ENCODE measurements at places on chromosomes 1 and 21.

GRCh38 chr1:71074681-71075080 lies 6.2 kb downstream of the ZRANB2 start:
- DNase-seq = no peak

GRCh38 chr1:74767490-74767889 lies 34.5 kb downstream of the TYW3 start:
- no peak for DNase-seq

- no peak for DNase-seq
Observed at GRCh38 chr1:170521818-170522217, 10.1 kb upstream of the GORAB start.

DNA sequence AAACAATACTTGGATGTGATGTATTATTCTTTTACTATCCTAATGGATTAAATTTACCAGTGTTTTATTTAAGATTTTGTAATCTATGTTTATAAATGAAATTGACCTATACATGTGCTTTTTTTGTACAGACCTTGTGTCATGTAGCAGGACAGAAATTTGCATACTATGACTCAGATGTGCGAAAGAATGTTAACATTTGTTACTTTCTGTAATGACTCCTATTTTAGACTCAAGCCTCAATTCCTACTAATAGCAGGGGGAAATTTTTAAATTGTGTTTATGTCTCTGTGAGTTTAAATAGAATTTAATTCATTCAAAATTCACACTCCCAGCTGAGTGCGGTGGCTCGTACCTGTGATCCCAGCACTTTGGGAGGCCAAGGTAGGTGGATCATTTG lies 21.8 kb upstream of the RIMKLA start:
- DNase-seq = no peak

DNA sequence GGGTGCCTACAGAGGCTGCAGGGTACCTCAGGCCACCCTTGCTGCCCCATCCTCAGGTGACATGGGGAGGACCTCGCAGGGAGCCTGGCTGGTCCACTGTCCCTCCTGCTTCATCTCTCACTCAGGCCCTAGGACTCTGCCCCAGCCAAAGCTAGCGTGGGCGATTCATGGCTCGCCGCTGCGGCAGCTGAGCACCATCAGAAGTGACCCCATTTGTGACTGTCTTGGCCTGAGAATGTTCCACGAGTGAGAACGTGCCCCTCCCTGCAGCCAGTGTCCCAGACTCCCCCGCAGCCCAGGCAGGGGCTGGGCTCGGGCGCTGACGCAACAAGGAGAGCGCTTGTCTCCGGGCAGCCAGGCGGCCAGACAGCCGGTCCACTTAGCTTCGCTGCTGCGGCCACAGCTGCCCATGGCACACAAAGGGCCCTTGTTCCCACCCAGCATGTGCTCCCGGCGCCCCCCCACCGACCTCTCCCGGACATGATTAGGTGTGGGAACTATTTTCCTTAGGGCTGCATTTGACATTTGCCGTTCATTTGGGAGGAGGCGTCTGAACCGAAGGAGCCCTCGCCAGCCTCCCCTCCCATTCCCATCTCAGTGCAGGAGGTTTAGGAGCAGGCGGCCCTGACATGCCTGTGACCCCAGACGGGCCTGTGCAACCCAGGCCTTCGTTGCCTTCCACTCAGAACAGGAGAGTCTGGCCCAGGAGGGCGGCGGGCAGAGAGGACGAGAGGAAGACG lies 19.3 kb upstream of the POFUT2 start:
- no peak for DNase-seq

- DNase-seq = no peak
Observed at GRCh38 chr21:41242238-41242829, 74.3 kb upstream of the FAM3B start.

DNA sequence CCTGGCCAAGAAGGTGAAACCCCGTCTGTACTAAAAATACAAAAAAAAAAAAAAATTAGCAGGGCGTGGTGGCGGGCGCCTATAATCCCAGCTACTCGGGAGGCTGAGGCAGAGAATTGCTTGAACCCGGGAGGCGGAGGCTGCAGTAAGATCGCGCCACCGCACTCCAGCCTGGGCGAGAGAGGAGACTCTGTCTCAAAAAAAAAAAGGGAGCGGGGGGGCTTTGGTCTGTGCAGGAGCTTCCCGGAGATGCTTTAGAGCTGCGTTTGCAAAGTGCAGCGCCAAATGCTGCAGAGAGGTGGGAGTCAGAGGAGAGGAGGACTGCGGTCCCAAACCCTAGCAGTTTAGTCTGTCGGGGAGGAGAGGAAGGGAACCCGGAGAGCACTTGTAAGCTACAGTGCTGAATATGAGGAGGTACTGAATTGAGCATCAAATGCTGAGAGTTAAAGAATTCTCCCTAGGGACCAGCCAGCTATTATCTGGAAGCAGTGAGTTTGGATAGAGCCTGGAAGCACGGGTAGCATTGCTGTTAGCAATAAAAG lies 569 bp downstream of the FALEC start:
- DNase-seq = no peak

DNA sequence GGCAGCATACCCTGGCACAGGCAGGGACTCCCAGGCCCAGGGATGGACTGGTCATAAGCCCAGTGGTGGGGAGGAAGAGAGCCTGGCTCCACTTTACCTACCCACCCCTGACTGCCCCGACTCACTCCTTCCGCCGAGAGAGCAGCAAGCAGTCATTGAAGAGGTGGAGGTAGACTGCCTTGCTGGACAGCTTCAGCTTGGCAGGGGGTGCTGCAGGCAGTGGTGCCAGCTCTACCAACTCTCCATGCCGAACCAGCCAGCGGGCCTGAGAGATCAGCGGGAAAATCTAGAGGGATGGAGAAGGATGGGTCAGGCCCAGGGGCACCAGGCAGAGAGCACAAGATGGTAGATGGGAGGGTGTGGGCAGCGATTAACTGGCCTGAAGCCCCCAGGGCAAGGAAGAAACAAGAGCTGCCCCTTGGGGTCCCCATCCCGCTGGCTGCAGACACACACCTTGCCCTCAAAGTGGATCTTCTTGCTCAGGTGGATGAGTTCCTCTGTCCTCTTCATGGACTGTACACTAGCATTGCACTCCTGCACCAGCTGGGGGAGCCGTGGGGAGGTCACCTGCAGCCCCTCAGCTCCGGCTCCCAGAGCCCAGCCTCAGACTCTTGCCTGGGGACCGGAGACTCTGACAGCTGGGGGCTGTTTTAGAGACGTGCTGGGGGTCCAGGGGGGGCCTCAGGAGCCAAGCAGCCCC lies 7.7 kb downstream of the ARHGEF19 start:
- DNase-seq = peak; percentile 24

- no peak for DNase-seq
Observed at GRCh38 chr1:110291241-110292030, 47.7 kb upstream of the RBM15 start.

- no peak for DNase-seq
Observed at GRCh38 chr1:228228601-228229074, 20.8 kb downstream of the OBSCN start.

DNA sequence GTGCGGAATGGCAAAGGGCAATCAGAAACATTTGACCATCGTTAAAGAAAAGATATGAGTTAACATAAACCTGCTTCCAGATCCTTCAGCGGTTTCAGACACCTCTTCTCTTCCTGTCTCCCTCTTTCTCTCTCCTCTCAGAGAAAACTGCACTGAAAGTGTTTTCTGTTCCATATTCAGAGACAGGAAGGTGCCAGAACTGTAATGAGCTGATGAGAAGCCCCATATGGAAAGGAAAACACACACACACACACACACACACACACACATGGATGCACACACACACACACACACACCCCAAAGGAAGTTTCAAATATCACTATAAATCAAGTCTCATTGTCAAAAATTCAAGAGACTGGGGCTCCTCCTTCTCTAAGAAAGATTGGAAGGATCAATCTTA lies 515.5 kb downstream of the NUF2 start:
- no peak for DNase-seq

GRCh38 chr1:48198970-48199369 lies 23.5 kb upstream of the SLC5A9 start:
- no peak for DNase-seq

- no peak for DNase-seq
Observed at GRCh38 chr1:231583376-231583775, 43.2 kb upstream of the DISC1 start.

DNA sequence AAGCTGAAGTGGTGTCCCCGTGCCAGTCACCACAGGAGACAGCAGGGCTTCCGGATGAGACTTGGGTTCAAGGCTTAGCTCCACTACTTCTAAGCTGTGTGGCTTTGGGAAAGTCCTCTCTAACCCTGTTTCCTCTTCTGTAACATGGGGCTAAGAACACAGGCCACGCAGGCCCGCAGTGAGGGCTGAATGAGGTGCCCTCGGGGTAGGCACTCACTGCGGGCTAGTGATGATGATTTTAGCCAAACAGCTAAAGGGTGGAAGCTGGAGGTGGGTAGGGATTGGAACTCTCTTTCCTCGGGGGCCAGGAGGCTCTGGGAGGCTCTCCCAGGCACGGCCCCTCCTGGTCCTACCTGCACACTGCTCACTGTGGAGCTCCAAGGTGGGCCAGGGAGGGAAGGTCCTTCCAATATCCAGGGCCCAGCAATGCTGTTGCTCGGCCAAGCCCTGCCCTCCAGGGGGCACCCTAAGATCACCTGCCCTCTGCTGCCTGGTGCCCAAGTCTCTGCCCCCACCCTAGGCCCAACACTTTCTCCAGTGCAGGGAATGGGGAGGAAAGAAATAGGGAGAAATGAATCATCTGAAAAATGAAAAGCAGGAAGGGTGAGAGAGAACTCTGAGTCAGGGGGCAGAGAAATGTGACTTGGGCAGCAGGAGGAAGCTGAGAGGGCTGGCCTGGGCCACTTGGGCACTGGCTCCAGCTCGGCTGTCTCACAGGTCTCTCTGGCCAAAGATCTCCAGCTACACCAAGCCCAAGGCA lies 19.2 kb upstream of the EVA1B start:
- peak; percentile 53 for DNase-seq

GRCh38 chr21:42150474-42151085 lies 68.4 kb upstream of the ABCG1 start:
- DNase-seq = no peak

- DNase-seq = no peak
Observed at GRCh38 chr1:200226268-200226968, 183.4 kb downstream of the ZNF281 start.

GRCh38 chr21:27060190-27060589 lies 93.3 kb upstream of the ADAMTS5 start:
- DNase-seq = no peak

DNA sequence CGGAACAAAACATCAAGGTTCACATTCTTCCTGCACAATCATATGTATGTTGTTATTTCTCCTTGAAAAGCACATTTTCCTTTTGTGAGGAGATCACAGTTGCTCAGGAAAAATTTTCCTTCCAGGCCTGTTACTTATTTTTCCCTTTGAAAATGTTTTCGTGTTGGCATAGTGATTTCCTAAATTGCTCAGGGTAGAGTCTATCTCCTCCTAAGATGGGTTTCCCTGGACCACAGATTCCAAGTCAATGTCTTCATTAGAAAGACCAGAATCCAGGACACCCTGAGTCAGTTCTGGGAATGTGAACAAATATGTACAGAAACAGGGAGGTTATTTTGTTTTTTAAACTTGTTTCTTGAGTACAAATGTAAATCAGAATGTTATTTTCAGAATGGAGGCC lies 94.3 kb upstream of the C1orf105 start:
- no peak for DNase-seq

DNA sequence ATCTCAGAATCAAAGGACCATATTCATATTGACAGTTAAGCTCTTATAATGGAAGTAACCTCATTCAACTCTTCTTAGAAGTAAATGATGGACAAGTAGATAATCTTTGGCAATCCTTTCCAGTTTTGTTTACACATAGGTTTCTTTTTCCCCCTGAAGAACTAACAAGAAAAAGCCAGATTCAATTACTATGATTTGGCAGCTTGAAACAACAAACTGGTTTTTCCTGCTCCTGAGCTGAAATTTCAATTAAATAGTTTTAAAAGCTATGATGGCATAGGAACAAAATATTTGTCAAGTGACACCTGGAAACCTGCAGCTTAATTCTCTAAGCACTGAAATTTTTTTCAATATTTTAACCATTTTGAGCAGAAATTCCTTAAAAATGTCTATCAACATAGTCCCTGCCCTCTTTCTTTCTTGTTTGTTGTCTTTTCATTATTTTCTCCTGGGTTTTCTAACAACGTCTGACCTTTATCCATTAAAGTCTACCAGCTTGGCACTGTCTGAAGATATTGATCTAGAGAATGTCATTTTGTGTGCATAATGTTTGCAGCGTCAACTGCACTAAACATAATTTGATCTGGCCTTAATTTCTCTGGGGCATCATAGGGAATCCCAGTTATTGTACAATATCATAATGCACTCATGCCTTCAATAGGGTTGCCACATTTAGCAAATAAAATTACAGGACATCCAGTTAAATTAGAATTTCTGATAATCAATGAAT lies 4.0 kb upstream of the SLC35A3 start:
- DNase-seq = no peak

DNA sequence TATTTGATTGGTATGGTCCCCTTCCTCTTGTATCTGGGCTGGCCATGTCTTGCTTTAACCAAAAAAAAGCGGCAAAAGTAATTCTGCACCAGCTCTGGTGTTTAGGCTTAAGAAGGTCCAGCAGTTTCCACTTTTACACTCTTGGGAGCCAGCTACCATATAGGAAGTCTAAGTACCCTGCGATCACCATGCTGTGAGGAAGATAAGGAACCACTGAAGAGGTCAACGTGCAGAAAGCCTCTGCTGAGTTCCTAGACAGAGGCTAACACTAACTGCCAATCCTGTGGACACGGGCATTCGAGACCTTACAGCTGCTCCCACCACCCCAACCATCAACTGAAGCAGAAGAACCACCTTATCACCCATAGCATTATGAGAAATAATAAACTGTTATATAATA lies 331.4 kb downstream of the VAV3 start:
- no peak for DNase-seq

- DNase-seq = no peak
Observed at GRCh38 chr1:51861669-51862068, 16.9 kb downstream of the NRDC start.

GRCh38 chr1:103900005-103900404 lies 150.3 kb downstream of the AMY1C start:
- no peak for DNase-seq

DNA sequence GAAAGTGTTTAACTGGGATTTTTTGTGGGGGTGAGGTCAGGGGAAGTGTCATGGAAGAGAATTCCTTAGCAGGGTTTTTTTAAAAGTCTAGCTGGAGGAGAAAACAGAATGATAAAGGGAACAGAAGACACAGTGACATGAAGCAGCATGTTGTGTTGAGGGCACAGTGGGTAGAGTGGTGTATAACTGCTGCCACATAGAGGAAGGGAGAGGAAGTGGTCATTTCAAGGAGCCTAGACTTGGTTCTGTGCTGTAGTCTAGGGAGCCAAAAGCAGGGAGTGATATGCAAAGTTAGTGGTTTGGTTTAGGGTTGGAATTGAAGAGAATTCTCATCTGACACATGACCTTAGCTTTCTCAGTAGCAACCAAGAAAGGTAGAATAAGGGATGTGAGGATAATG lies 10.2 kb downstream of the EEIG2 start:
- no peak for DNase-seq
